ENCODE measurements at places on chromosomes 7 and 10. TPM values are rescaled to one million over a fixed set of nuclear protein-coding genes. Genes with fewer than 3 reads are reported as not detected.

Gene VAX1
- 0.27 TPM for total RNA-seq

DNA sequence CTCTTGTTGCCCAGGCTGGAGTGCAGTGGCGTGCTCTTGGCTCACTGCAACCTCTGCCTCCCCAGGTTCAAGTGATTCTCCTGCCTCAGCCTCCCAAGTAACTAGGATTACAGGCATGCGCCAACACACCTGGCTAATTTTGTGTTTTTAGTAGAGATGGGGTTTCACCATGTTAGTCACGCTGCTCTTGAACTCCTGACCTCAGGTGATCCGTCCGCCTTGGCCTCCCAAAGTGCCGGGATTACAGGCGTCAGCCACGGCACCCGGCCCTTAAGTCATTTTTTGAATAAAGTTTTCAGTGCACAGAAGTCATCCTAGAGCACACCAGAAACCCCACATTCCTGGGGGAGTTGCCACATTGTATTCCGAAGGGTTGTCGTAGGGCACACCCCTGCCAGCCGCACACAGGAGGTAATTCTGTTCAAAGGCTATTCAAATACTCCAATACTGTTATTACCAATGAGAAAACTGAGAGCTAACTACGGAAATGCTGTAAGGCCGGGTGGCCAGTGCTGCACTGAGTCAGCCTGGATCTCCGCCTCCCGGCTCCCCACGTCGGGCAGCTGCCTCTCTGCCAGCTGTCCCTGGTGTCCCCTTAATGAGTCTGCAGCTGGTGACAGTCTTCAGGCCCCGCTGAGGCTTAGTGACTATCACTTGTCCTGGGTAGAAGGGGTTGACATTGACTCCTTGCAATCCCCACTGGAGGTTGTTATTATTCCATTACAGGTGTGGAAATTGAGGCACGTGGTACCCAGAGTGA, 8.6 kb upstream of the RFC2 start:
- H3K27me3 ChIP-seq = peaks cover 3% of the 10 kb centered on the region
- H3K4me3 ChIP-seq = no peak overlapping the region
- H3K27ac ChIP-seq = no peak overlapping the region
- peaks cover 6% of the 10 kb centered on the region for H3K4me1 ChIP-seq
- no peak for DNase-seq

Gene ENKUR
- total RNA-seq = not detected

GRCh38 chr7:35599645-35600044, 95.3 kb downstream of the HERPUD2 start:
- no peak overlapping the region for H3K4me3 ChIP-seq
- no peaks in the 10 kb centered on the region for H3K36me3 ChIP-seq
- DNase-seq = no peak
- H3K4me1 ChIP-seq = no peaks in the 10 kb centered on the region

GRCh38 chr10:1379601-1380000, 323.4 kb downstream of the WDR37 start:
- DNase-seq = no peak
- H3K27me3 ChIP-seq = peaks cover 5% of the 10 kb centered on the region
- H3K36me3 ChIP-seq = peaks cover 5% of the 10 kb centered on the region
- peak overlapping the region; percentile 15 for H3K27ac ChIP-seq
- H3K4me1 ChIP-seq = peaks cover 28% of the 10 kb centered on the region
- no peak overlapping the region for H3K4me3 ChIP-seq

Gene PON1
- 1.1 TPM for total RNA-seq

Gene SSC4D
- total RNA-seq = 6.1 TPM

DNA sequence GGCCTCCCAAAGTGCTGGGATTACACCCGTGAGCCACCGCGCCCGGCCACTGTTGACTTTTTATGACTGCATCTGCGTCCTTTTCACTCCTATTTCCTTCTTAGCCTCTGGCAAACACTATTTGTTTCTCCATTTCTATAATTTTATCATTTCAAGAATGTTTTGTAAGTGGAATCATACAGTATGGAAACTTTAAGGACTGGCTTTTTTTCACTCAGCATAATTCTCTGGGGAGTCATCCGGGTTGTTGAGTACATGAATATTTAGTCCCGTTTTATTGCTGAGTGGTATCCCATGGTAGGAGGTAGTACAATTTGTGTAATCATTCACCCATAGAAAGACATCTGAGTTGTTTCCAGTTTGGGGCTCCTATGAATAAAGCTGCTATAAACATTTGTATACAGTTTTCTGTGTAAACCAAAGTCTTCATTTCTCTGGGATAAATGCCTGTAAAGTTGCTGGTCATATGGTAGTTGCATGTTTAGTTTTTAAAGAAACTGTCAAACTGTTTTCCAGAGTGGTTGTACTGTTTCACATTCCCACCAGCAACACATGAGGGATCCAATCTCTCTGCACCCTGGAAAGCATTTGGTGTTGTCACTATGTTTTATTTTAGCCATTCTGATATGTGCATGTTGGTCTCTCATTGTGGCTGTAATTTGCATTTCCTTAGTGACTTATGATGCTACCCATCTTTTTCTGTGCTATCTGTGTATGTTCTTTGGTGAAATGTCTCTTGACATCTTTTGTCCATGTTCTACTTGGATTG, 139.6 kb upstream of the EEPD1 start:
- peaks cover 18% of the 10 kb centered on the region for H3K4me1 ChIP-seq
- no peak overlapping the region for H3K4me3 ChIP-seq
- peaks cover 7% of the 10 kb centered on the region for H3K36me3 ChIP-seq
- no peak for DNase-seq
- no peak overlapping the region for H3K27ac ChIP-seq

DNA sequence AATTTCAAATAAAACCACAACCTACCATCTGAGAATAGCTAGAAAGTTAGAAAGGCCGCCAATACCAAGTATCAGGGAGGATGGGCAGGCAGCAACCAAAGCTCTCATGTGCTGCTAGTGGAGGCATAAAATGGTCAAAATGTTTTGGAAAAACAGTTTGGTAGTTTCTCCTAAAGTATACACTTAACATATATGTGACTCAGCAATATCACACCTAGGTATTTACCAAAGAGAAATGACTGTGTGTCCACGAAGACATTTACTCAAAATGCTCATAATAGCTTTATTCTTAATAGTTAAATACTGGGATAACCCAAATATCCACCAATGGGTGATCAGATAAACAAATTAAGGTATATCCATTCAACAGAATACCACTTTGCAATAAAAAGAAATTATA, 14.3 kb downstream of the RHEB start:
- no peak for DNase-seq
- H3K4me3 ChIP-seq = no peak overlapping the region
- H3K27me3 ChIP-seq = no peaks in the 10 kb centered on the region
- H3K36me3 ChIP-seq = no peaks in the 10 kb centered on the region

DNA sequence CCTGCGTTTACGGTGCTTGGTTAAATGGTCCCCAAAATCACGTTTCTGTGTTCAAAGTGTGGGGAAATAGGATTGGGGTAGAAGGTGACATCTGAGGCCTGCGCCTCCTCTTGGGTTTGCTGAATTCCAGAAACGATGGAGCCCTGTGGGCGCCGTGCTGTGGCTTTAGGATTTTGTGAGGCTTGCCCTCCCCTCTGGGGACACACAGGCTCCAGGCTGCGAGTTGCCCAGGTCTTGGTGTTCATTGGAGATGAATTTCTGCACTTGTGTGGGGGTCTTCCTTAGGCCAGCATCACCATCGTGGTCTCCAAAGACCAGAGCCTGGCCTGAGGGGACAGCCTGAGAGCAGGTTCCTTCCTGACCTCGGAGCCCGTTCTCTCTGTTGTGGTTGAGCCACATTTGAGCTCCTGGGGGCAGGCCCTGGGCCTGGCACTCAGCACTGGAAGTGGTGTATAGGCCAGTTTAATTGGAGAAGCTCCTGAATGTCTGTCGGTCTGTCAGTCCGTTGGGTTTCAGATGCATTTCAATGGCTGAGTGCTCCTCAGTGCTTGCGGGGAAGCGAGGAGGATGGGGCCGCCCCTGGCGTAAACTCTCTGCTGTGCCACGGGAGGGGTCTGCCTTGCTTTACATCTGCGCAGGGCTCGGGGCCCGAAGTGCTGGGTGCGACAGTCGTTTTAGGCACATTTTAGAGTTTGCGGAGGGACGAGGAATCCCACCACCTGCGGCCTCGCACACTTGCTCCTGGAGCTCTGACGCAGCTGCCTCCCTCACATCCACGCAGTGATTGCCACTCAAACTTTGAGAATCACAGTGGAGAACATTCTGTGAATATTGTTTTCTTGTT, 71.7 kb downstream of the DNAJB6 start:
- no peak overlapping the region for H3K4me3 ChIP-seq
- H3K27ac ChIP-seq = no peak overlapping the region
- peaks cover 6% of the 10 kb centered on the region for H3K4me1 ChIP-seq
- H3K27me3 ChIP-seq = peaks cover 3% of the 10 kb centered on the region

DNA sequence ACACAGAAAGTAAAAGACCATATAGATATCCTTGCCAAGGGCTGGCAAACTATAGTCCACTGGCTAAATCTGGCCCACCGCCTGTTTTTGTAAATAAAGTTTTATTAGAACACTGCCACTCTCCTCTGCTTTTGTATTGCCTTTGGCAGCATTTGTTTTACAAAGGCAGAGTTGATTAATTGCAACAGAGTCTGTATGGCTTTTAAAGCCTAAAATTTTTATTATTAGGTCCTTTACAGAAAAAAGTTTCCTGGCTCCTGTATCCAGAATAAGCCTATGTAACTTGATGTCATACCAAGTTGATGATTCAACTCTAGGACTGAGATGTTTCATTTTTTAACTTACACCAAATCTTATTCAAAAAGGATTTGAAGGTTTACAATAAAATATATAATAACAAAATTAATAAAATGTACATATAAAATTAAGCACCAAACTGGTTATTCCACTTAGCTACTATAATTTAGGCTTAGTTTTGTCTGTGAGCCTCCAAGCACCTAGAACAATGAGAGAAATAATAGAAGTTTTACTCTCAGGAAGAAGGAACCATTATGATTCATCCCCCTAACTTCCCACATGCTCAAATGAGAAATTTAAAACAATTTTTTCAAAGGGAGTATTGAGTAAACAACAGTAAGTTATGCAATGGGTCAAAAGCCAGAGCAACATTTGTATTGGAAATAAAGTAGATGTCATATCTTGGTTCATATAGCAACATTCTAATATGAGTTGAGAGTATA, 31.9 kb downstream of the CPED1 start:
- H3K27me3 ChIP-seq = no peaks in the 10 kb centered on the region
- no peak for DNase-seq
- H3K4me3 ChIP-seq = no peak overlapping the region
- no peak overlapping the region for H3K27ac ChIP-seq
- H3K4me1 ChIP-seq = no peaks in the 10 kb centered on the region

Gene KCTD7
- total RNA-seq = 48.5 TPM

DNA sequence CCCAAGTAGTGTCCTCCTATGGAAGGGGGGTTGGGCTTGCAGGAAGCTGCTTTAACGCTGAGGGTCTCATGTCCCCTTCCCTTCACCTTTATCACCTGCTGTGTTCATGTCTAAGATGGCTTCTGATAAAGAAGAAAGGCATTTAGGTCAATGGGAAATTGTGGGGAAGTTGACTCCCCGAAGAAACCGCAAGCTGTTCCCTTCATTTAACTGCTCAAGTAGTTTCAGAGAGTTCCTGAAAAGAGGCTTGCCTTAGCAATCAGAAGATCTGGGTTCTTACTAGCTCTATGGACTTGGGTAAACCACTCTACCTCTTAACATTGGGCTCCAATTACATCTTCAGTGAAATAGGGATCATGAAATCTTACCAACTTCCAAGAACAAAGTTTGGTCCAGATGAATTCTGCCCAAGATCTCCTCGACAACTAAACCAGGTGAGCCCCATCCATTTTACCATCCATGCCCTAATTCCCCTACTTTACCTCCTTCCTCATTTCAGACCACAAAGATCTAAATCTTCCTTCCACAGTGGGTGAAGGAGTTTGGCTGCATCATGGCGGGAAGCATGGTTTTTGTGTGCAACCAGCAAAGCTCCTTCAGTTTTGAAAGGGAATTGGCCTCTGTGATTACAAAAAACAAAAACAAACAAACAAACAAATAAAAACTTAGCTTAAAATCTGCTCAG, 30.4 kb upstream of the UCN3 start:
- no peak for DNase-seq
- peaks cover 7% of the 10 kb centered on the region for H3K36me3 ChIP-seq
- no peaks in the 10 kb centered on the region for H3K27me3 ChIP-seq
- no peak overlapping the region for H3K27ac ChIP-seq
- H3K4me1 ChIP-seq = no peaks in the 10 kb centered on the region

All from glutamatergic neuron (in vitro differentiated cells).